ENCODE measurements at places on chromosomes 13 and 19.

- DNase-seq: no peak
Measured at GRCh38 chr13:101868585-101869469, 416.4 kb downstream of the ITGBL1 start.

- peak; percentile 48 for DNase-seq
Measured at GRCh38 chr19:37361994-37362393, 8.9 kb upstream of the ZNF527 start.

GRCh38 chr13:65921933-65922332 lies 1308.2 kb downstream of the PCDH9 start:
- no peak for DNase-seq

DNA sequence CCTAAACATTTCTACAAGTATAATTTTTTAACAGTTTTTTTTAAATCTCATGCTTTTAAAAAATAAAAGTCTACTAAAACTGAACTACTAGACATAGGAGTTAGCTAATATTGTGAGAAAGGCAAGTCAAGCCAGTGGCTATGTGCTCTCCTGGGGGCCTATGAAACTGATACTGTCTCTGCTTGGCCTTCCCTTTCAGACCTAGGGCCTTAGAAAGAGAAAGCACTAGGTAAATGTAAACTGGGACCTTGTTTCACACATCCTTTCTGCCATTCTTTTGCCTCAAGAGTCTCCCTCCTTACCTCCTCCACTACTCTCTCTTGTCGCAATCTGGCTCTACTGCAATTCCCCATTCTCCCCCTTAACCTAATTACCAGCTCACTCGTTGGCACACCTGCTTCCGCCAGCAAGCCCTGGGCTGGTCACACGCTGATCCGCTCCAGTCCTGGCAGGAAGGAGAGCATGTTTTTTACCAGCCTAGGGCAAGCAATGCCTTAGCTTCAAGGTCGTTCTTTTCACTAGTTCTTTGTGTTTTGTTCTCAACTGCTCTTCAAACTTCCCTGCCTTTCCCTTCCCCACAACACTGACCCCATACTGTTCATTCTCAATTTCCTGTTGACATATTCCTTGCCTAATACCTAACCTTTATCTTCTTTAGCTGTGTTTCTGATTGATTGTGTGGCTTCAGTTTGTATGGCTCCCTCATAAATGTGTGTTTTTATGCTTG lies 23.1 kb downstream of the TBC1D4 start:
- DNase-seq: no peak

DNA sequence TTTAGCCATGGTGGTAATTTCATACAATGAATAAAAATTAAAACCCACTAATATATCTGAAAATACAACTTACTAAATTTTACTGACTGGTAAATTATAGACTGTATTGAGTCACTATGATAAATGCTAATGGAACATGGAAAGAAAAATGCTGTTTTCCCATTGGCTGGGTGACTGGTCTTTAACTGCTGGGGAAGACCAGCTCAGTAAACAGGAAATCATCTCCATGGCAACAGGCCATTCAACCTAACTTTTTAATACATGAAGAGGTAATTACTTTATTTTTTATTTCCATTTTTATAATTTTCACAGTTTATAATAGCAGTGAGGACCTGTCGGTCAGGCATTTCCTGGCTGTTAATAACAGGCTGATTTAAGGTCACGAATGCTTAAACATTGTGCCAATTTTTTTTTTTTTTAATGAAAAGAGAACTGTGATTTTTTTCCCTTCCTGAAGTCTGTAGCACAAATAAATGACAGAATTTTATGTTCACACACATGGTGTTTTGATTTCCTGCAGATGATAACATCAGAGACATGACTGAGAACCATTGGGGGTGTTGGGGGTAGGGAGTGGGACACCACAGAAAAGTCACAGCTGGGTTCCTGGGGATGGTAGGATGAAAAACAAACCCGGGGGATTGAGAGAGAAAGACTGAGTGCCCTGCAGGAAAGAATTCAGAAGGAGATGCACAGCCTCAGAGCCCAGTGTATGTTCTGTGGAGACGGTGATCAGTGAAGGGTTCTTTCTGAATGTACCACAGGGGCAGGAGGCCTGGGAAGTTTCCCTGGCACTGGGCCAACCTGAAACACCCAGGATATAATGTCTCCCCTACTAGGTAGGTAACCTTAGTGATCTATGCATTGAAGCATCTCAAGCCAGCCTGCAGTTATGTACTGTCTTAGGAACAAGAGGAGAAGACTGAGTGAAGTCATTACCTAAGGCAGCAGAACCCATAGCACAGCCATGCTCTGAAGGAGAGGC lies 297.1 kb downstream of the COG6 start:
- peak; percentile 92 for DNase-seq

DNA sequence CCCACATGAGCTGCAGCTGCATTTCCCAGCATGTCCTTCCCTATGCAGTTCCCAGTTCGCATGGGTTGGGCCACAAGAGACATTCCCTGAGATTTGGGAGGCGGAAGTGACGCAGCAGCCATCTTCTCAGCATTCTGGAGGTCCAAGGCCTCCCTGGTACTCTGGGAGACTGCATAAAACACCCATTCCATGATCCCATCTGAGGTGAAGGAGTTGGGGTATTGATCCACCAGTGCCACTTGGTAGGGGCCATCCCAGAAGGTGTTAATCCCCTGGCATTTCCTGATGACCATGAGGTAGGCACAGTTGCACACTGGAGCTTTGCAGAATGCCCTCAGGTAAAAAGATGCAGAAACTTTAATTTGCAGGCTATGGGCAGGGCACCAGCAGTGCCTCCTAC lies 25.4 kb downstream of the POP4 start:
- no peak for DNase-seq

DNA sequence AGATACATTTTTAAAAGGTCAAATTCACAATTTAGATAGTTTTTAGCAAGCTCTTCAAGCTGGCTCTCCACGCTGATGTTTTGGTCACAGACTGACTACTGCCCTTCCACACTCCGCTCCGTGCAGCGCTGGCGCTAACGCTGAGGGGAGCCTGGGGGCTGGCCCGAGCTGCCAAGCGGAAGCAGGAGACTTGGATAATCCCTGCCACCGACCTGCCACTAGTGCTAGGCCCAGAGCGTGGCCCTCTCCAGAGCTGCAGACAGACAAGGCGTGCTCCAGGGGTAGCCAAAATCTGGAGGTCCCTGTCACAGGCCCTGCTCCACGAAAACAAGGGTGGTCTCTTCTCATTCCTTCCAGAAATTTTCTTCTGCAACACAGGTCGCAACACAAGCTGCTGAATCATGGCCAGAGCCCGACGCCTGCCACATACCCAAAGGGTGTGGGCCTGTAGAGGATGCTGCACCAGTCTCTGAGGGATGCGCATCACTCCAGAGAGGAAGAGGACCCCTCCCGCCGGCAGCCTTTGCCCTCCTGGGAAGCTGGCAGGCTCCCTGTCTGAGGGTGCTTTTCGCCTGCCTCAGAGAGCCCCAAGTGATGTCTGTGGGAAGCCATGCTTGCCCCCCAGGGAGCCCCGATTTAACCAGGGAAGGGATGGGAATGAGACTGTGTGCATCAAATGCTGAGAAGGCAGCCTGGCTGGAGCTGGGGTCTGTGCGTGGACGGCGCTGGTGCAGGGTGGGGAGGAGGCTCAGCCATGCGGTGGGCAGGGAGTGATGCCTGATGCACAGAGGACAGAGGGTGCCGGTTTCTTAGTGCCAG lies 21.6 kb downstream of the CAPS start:
- DNase-seq: no peak

DNA sequence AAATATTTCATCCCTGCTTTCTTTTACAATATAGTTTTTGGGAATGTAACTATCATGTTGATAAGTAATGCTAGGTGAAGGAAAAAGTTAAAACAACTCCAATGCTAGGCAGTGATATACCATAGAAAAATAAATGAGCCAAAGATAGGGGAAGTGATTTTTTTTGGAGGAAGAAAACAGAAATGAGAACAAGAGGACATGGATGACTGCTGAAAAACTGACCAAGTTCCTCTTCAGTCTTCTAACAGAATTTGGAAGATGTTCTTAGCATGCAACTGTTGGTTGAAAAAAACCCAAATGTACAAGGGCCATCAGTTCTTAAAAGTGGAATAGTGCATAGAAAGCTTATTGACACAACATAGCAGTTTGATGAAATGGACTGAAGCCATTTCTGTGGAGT lies 262.5 kb upstream of the STARD13 start:
- DNase-seq: no peak

- DNase-seq: peak; percentile 86
Measured at GRCh38 chr13:113802090-113802531, 43.1 kb downstream of the TMEM255B start.

GRCh38 chr13:35882722-35883497 lies 248.3 kb downstream of the DCLK1 start:
- no peak for DNase-seq

- no peak for DNase-seq
Measured at GRCh38 chr13:29801102-29801501, 49.3 kb downstream of the UBL3 start.

DNA sequence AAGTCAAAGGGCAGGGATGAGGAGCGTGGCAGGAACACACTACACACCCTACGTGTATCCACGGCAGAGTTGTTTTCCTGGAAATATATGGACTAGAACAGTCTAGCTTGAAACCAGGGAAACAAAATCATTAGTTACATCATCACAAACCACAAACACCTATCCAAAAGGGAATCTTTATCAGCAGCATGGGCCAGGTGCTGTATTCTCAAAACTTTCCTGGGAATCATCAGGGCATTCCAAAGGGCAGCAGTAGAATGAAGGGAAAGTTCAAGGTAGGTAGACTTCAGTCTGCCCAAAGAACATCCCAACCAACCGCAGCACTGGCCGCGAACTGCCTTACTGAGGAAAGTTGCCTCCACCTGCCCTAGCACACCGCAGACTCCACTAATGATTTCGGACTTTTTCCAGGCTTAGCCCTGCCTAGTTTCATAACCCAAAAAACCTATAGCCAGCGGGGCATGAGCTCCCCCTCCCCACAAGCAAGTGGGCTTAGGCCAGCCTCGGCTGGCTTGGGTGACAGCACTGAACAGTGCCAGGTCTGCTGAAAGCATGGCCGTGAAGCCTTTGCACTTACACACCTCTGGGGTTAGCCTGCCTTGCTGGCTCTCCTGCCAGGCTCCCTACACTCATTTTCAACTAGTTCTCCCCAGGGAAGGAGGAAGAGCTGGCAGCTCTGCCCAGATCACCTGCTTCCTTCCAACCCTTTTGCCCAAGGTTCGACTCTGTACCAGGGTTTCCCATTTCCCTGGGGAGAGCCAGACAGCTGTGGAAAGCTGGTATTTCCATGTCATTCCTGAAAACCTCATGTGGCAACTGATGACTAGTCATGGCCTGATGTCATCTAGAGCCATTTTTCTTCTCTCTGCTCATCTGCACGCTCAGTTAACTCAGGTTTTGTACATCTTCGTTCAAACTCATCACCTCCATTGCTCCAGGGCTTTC lies 77.3 kb upstream of the UBAC2 start:
- no peak for DNase-seq

- DNase-seq: no peak
Measured at GRCh38 chr13:45133396-45134118, 13.2 kb downstream of the GTF2F2 start.

DNA sequence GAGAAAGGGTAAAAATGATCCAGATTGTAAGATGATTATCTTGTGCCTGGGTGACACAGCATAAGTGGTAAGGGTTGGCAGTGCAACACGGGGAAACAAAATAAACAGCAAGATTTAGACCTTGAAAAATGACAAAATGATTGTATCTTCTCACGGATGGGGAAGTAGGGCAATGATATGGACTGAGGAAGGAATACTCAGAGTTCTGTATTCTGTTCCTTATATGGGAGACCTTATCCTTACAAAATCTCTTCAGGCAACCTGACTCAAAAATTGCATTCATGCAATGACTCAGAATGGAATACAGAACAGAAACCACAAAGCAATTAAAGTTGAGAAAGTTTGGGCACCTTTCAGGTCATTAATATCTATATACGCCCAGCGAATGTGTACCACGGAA lies 149.0 kb downstream of the HS6ST3 start:
- DNase-seq: no peak

- DNase-seq: no peak
Measured at GRCh38 chr13:49472186-49472585, 23.6 kb upstream of the PHF11 start.

GRCh38 chr19:13978351-13979243 lies 26.3 kb downstream of the DCAF15 start:
- DNase-seq: peak; percentile 94

DNA sequence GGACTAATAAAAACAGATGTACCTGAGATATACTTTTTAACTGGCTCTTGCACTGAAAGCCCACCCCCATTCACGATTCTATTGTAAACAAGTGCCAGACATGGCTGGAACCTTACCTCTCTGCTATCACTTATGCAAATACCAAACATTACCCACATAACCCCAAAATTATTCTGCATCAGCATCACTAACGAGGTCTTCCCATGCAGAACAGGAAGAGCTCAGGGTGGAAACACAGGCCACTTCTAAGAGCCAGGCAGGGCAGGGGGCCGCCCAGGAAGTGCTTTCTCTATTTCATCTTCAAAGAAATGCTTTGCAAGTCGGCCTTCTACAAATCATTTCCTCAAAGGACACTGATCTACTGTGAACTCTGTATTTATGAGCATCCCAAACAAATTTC lies 7.3 kb downstream of the IRS2 start:
- no peak for DNase-seq

GRCh38 chr19:13154241-13154778 lies 4.1 kb downstream of the IER2 start:
- DNase-seq: peak; percentile 95

DNA sequence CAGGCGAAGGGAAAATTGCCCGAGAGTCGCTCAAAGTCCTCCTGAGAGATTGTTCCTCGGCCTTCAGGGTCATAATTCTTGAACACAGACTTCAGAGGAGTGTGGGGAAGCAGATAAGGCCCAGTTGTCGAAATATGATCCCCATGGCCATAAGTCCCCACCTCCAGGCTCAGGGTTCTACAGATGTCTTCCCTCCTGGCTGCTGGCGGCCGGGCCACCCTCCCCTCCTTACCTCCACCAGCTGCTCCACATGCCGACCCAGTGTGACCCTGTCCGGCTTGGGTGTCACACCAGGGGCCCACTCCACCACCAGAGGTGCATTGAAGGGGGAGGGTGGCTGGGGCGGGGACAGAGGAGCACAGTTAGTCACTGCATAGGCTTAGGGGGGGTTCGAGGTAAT lies 10.1 kb downstream of the FAM98C start:
- no peak for DNase-seq

DNA sequence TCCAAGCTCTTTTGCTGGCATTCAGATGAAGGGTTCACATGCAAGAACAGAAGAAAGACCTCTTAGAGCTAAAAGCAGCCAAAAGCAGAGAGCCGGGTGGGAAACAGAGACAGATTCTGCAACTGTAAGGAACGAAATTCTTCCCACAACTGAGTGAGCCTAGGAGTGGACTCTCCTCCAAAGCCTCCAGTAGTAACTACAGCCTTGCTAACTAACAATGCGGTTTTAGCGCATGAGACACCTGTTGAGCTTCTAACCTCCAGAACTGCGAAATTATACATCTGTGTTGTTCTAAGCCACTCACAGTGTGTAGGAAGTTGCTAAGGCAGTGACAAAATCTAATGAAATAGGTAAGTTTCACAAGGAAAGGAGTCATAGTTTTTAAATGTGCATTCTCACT lies 98.1 kb upstream of the SLITRK1 start:
- no peak for DNase-seq

Data from muscle of leg (tissue), 16 donors.